ENCODE measurements at places on chromosomes 6 and 20.

- no peak for DNase-seq
These were observed 150.6 kb upstream of the HSF2 start for GRCh38 chr6:122248844-122249243.

GRCh38 chr6:44065443-44066140 is 61.7 kb downstream of the MRPL14 start:
- DNase-seq = no peak

DNA sequence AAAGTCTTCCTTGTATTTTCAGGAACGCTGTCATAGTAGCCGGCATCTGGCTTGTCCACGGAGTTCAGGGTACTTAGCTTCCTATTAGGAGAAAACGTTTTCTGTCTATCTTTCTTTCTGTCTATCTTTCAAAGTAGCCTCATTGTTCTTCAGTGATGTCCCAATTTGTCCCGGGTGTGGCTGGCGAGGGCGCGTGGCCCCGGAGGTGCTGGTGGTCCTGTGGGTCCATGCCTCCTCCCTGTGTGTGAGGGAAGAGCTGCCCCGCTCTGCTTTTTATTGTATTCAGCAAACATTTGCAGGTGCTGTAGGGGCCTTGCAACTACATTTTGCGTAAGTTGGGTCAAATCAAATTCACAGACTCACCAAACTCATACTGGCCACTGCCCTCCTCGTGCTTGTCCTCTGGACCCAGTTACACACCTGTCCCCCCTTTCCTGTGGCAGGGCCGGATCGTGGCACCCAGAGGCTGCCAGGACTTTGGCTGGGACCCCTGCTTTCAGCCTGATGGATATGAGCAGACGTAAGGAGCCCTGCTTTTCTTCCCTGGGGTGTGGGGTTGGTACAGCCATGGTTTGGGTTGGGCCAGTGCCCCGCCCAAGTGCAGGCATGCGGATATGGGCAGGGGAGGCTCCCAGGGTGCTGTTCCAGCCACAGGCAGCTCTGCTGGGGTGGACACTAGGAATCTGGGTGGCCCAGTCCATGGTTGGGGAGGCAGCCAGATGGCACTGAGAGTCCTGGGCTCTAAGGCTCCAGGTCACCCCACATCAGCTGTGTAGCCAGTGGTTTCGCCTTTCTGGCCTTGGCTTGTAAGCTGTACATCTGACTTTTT is 12.3 kb downstream of the ITPA start:
- DNase-seq = no peak

GRCh38 chr20:51386586-51386985 is 155.9 kb downstream of the NFATC2 start:
- no peak for DNase-seq

DNA sequence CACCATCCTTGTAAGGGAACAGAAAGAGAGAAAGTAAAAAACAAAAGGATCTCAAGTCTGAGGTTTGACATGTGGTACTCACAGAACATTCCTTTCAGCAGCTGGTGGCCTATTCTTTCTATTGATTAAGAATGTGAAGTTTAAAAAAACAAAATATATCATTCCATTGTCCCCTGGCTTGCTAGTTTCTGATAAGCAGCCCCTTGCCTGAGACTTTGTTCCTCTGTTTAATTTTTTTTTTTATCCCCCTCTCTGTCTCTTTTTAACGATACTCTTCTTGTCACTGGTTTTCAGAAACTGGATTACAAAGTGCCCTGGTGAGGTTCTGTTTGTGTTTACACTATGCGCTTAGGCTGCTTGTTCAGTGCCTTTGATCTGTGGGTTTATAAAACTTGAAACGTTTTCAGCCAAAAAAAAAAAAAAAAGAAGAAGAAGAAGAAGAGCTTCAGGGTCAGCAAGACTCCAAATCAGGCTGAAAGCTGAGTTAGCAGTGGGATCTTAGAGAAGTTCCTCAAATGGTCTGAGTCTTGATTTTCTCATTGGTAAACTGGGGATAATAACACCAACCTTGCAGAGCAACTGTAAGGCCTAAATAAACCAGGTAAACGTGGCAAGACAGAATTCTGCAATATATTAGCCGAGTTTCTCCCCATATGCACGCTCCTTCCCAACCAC is 45.1 kb upstream of the SLC22A23 start:
- DNase-seq = no peak

- no peak for DNase-seq
These were observed 101.2 kb downstream of the NUS1 start for GRCh38 chr6:117776441-117776840.

DNA sequence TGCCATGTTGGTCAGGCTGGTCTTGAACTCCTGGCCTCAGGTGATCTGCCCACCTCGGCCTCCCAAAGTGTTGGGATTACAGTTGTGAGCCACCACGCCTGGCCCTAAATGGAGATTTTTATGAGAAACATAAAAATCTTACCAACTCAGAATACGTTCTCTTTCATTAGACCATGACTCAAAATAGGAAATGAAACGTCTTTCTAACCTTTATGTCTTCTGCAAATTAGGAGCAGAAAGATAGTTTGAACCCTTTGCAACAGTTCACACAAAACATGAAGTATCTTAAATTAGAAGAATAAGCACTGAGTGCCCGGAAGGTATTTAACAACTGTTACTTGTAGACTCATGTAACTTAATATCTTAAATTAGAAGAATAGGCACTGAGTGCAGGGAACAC is 48.3 kb downstream of the AHI1 start:
- DNase-seq = no peak

DNA sequence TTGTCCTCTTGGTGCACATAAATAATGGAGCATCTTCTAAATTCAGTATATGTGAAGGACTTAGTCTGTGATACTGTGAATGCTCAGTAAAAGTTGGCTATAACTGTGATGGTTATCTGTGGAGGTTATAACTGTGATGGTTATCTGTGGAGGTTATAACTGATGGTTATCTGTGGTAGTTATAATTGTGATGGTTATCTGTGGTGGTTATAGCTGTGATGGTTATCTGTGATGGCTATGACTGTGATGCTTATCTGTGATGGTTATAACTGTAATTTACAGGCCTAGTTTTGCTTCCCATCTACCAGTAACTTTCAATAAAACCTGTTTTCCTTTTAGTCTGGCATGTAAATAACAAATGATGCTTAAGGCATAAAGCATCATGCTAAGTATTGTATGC is 16.5 kb downstream of the PTK7 start:
- no peak for DNase-seq

DNA sequence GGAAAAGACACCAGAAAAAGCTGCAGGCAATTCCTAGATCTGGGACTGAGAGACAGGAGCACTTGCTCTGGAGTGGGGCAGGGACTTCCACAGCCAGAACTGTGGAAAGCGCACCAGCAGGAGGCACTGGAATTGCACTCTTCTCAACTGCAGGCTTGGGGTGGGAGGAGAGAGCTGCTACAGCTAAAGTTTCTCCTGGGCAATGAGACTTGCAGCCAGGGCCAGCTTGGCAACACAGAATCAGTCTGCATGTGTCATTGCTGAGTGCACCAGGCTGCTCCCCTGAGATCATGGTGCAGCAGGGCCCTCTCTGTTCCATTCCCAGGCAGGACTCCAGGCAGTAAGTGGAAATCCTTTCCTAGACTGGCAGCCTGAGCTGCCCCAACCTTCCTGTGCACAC is 145.8 kb downstream of the INSM1 start:
- no peak for DNase-seq

- no peak for DNase-seq
These were observed 141.7 kb downstream of the CD164 start for GRCh38 chr6:109240370-109241084.

GRCh38 chr6:33344701-33345697 is 27.5 kb upstream of the ZBTB22 start:
- DNase-seq = peak; percentile 50

GRCh38 chr6:122621638-122622037 is 11.4 kb downstream of the PKIB start:
- DNase-seq = no peak

Measured in activated T-cell treated with anti-CD3 and anti-CD28 coated beads for 24 hours (primary cell).